Fibroblast of pulmonary artery (primary cell): ENCODE measurements at places on chromosomes 3 and 15.

GRCh38 chr3:106255870-106256248 lies 387.0 kb upstream of the CBLB start:
- no peak for DNase-seq

GRCh38 chr3:71430941-71431552 lies 152.5 kb downstream of the FOXP1 start:
- no peak for DNase-seq

DNA sequence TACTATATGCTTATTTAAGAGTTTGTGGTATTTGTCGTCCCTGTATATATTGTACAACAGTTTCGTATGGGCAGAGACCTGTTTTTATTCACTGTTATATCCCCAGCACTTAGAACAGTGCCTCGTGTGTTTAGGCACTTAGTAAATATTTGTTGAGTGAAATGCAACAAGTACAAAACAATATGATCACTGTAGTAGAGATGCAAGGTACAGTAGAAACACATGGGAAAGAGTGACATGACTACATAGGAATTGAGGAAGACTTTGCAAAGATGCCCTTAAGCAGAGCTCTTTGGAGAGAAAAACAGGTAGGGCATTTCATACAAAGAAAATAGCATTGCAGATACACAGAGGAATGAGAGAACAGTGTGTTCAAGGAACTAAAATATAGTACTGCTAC lies 18.3 kb downstream of the RASA2 start:
- no peak for DNase-seq

DNA sequence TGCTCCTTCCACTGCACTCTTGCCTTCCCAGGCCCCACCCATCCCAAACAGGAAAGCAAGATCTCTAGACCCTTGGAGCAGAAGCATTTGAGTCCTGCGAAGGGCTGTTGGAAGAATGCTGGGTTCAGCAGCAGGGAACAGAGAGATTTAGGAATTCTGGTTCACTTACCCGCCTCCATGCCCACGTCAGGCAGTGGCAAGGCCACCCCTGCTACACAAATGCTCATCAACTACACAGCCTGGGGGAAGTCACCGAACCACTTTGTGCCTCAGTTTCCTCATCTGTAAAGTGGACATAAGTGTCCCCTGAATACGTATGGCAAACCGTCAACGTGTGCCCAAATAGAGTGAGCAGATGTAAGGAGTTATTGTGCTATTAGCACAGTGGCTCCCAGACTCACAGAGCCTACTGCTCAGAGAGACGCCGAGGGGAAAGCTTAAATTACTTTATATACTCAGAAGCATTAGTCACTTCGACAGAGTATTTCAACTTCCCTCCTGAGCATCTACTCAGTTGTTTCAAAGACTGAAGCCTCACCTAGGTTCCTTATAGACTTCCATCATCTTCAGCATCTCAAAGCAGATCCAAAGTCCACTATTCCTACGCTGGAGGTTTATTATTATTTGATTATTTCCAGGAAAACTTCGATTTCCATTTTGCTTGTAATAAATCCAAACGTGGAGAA lies 905 bp downstream of the HOMER2 start:
- no peak for DNase-seq

DNA sequence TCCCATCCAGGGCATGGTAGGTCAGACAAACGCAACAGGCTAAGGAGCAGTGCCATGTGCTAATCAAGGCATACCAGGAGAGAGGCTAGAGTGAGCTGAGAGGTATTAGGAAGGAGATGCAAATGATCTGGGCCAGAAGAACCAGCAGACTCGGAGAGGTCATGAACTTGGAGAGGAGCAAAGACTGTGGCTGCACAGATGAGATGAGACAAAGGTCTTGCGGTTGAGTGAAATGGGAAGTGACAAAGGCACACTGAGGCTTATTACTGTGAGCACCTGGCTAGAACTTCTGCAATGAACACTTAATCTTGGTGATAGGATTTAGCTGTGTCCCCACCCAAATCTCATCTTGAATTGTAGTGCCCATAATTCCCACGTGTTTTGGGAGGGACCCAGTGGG lies 380.2 kb downstream of the ULK4 start:
- DNase-seq = no peak

DNA sequence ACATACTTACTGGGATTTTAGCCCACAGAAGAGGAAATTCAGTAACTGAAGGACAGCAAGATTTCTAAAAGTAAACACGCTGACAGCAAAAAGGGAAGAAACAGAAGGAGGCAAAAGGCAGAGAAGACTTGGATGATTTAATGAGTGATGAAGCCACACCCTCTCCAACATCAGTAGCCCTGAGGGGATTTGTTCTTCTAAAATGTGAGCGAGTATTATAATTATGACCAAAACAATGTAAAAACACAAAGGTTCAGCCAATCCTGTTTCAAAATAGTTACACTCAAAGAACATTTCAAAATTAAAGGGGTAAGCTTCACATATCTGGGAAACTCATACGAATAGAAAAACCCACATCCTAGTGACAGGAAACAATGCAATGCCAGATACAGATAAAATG lies 25.0 kb downstream of the MCCC1 start:
- peak; percentile 30 for DNase-seq
